ENCODE measurements at places on chromosomes 13 and 19.

DNA sequence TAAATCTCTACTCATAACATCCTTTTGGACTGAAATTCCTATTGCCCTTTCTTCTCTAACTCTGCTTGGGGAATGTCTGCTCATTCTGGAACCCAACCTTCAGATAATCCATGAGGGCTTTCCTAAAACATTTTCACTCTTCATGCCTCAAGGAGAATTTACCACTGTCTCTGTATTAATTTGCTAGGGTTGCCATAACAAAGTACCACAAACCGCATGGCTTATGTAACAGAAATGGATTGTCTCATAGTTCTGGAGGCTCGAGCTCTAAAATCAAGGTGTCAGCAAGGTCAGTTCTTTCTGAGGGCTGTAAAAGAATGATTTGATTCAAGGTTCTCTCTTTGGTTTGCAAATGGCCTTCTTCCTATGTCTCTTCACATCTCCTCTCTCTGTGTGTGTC is 209.7 kb downstream of the LACC1 start:
- no peak for DNase-seq

DNA sequence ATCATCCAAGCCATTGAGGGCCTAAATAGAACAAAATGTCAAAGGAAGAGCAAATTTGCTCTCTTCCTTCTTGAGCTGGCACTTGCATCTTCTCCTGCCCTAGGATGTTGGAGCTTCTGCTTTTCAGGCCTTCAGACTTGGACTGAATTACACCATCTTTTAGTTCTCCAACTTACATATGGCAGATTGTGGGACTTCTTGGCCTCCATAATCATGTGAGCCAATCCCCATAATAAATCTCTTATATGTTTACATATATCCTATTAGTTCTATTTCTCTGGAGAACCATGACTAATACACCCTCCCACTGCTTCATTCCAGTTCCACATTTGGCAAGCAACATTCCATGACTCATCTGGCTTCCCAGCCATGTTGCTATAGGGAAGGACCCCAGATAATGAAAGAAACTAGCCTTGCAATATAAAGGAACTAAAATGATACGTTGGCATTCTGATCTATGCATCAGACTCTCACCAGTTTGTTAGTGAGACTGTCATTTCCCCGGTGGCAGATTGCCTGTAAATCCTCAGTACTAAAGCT is 11.0 kb upstream of the ACOD1 start:
- DNase-seq: no peak

DNA sequence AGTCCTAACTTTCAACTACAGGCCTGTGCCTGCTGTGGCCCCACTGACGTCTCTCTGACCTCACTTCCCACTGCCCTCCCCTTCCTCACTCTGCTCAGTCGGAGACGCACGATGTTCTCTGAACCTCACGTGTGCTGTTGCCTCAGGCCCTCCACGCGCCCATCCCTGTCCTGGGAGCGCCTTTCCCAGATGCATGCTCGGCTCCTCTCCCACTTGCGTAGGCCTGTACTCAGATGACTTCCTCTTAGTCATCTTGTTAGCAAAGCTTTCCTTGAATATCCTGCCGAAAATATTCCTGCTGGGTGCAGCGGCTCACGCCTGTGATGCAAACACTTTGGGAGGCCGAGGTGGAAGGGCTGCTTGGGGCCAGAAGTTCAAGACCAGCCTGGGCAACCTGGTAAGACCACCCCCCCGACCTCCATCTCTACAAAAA is 9.3 kb upstream of the SYT5 start:
- DNase-seq: no peak

DNA sequence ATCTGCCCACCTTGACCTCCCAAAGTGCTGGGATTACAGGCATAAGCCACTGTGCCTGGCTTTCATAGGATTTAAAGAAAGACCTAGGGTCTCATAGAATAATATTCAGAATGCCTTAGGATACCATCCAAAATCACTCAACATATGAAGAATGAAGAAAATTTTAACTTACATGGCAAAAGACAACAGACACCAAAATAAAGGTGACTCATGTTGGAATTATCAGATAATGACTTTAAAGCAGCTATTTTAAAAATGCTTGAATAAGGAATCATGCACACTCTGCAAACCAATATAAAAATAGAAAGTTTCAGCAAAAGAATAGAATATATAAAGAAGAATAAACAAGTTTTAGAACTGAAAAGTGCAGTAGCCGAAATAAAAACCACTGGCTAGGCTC is 29.3 kb downstream of the ZNF566 start:
- DNase-seq: no peak

- no peak for DNase-seq
These were observed 34.0 kb downstream of the C13orf46 start for GRCh38 chr13:113939944-113940297.

GRCh38 chr13:113421673-113422270 is 31.5 kb downstream of the ADPRHL1 start:
- DNase-seq: peak; percentile 23

DNA sequence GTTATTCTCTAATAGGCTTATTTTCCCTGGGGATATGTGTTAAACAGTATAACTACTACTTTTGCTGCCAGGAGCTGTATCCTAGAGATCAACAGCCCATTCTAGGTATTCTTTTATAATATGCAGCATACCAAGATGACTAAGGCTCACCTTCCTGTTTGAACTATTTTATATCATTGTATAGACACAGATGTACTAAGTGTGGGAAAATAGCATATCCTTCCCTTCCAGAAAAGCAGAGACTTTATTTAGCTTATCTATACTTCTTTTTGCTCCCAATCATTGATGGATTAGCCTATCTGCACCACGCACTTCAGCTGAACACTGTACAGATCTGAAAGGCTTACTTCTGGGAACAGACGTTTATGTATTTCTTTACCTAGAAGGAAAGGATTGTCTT is 82.6 kb downstream of the MAB21L1 start:
- DNase-seq: no peak

DNA sequence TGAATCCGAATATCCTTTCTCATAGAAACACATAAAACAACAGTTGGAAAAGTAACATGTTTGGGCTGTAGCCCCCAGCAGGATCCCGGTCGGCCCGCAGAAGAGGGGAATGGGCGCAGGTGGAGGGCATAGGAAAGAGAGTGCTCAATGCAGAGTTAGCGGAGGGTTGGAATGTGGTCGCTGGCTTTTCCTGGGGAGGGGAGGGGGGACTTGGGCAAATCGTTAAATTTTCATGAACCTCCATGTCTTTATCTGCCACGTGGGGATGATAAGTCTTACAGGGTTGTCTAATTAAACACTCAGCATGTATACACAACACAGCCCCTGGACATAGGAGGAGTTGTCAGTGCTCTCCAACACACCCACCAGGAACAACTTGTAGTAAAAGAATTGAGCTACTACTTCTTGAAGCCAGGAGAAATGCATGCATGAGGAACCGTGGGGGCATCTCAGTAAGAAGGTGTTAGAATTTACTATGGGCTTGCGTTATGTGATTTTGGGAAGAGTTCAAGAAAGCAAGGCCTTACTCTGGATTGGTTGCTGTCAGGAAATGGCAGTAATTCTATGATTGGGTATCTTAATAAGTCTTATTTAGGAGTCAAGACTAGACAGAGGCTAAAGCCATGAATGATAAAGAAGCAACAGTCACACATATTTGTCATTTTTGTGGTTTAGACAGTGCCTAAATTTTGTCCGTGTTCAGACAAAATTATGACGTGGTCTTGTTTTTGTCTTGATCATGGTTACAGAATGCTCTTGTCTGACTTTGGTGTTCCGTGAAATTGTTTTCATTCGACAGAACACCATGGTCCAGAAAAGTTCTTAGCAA is 671 bp upstream of the SLC46A3 start:
- DNase-seq: no peak

- no peak for DNase-seq
These were observed at the start of gene RXFP2 for GRCh38 chr13:31739226-31739625. TSS of gene RXFP2 (plus strand) at chr13:31739526. CDS start at chr13:31739613, 87 bp downstream.

DNA sequence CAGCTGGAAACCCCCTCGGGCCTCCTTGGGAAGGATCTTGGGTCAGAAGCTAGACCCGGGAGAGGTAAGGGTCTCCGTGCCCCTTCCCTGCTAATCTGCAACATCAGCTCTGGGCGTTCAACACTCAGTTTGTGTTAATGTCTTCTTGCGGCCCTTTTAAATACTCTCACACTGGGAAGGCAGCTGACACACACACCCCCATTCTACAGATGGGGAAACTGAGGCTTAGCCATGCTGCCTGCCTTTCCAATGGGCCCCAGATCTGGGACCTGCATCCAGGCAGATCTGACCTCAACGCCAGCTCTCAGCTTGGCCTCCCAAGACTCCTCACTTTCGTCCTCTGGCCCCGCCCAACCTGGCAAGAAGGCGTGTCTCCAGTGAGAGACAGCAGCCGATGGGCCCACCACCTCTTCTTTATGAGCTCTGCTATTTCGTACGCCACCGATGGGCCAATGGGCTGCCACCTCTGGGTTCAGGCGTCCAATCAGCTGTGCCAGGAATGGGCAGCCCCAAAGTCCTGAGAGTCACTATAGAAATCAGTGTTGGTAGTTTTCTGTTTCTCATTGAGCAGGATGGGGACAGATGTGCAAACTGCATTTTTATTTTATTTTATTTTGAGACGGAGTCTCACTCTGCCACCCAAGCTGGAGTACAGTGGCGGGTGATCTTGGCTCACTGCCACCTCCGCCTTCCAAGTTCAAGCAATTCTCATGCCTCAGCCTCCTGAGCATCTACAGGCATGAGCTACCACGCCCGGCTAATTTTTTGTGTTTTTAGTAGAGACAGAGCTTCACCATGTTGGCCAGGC is 43.8 kb downstream of the DNM2 start:
- DNase-seq: no peak

GRCh38 chr13:34176633-34177032 is 358.7 kb downstream of the RFC3 start:
- DNase-seq: no peak

- no peak for DNase-seq
These were observed 39.3 kb downstream of the TGDS start for GRCh38 chr13:94556621-94557020.

- DNase-seq: no peak
These were observed 14.0 kb upstream of the NEK3 start for GRCh38 chr13:52173373-52173772.

DNA sequence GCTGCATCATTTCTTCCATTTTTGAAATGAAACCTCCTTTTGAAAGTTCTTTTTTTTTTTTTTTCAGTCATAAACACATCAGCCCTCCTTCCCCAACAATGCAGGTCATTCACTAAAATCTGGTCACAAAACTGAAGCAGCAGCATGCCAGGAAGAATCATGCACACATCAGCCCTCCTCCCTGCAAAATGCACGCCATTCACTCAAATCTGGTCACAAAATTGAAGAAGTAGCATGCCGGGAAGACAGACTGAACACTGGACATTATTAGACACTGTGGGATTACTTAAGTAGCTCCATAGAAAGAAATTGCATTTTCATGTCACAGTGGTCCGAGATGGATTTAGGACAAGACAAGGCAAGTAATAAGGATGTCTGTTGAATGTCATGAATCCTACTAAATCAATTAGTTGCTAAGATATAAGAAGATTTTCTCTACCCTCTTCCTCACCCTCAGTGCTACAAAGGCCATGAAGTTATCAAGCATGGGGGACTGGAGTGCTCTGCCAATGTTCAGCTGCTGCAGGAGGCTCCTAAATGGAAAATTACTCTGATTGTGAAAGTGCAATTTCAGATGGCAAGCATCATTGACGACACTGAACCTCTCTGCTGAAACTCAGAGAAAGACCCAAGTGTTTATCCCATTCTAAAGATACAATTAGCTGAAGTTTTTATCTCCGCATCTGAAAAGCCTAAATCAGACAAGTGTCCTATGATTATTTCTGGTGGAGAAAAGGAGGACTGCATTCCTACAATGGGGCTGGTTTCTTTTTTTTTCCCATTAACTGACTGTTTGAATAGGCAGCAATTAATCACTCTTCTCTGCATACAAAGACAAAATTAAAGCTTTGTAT is 913.2 kb downstream of the DIAPH3 start:
- no peak for DNase-seq

GRCh38 chr13:95156208-95156607 is 145.0 kb downstream of the ABCC4 start:
- DNase-seq: peak; percentile 62

DNA sequence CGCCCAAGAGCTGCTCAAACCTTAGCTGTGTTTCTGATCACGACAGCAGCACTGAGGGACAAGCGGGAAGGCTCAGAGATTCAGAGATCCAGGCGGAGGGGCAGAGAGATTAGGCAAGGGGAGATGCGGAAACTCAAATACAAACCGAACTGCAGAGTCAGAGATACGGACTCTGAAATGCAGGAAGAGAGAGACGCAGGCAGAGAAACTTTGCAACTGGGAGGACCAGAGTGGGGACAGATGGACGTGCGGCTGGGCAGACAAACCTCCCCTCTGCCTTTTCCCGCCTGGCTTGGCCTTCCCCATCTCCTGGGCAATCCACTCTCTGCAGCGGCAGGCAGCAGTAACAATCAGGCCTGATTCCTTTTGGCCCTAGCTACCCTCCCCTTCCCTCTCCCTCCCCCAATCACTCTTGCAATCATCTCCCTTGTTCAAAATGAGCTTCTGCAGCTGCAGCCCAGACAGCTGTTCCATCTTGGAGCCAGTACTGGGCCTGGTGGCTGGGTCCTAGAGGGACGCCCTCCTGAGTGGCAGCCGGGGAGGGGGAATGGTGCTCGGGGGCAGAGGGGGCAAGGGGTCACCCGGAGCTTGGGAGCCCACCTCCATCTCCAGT is 29.7 kb downstream of the OLFM2 start:
- DNase-seq: no peak

GRCh38 chr19:18155095-18156087 is 2.4 kb downstream of the PIK3R2 start:
- DNase-seq: no peak

DNA sequence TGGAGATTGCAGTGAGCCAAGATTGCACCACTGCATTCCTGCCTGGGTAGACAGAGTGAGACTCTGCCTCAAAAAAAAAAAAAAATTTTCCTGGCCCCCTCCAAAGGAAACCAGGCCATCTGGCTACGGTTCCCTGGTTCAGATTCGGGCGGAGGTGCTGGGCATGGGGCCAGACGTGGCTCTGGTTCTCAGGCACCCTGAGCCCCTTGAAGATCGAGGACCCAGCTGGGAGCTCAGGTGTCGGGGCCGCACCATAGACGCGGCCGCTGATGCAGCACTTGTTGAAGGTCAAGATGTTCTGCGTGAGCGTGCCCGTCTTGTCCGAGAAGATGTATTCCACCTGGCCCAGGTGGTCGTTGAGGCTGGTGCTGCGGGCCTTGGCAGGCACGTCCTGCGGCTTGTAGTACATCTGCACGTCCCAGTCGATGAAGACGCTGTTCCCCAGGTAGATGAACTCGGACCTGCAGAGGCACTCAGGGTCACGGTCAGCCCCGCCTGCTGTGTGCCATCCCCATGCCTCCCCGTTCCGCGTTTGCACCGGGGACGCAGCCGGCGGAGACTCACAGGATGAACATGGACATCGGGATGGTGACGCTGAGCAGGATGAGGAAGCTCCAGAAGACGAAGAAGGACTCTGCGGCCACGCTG is 12.3 kb downstream of the ATP8B3 start:
- peak; percentile 36 for DNase-seq

- DNase-seq: no peak
These were observed 46.1 kb upstream of the MAP3K10 start for GRCh38 chr19:40144947-40145748.

DNA sequence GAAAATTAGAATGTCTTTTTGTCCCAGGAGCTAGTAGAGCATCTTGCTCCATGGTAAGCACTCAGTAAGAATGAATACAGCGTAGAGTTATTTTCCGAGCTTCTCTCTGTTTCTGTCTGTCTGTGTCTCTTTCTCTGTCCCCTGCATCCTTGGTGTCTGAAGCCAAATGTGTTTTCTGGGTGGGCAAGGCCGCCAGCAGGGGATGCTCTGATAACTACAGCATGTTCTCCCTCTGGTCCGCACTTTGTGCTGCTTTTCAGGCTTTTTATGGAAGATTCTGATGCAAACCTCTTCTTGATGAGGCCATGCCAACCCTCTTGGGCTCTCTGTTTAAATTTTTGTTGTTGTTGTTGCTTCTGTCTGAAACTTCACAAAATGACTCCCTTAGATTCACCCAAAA is 142.8 kb upstream of the UBL3 start:
- DNase-seq: no peak
